ENCODE measurements at places on chromosomes 12 and 14.

DNA sequence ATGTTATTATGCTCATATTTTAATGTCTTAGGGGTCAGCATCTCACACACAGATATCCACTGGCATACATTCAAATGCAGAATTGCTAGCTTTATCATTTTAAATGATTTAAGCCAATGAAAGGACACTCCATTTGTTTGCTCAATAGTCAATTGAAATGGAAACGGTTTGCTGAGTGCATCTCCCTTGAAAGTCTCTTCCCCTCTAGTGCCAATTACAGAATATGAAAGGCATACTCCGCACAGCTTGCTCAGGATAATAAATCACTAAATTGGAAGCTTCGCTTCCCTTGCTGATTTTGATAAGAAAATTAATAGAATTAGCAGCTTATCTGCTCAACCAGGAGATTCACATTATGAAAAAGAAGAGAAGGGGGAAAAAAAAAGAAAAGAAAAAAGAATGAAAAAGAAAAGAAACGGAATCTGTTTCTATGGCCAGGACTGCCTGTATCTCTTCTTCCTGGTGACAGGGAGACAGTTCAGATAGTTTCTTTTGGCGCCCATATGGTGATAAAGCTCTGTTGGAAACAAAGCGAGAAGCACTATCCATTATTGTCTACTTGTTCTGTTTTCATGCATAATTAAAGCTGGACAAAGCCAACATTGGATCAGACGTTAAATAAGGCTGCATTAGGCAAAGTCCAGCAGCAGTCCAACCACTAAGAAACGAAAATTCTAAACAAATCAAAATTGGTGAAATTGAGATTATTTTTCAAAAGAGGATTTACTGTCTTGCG lies 225.0 kb downstream of the GXYLT1 start:
- DNase-seq: no peak

- no peak for DNase-seq
These were observed 22.0 kb downstream of the ANAPC5 start for GRCh38 chr12:121330195-121330594.

- DNase-seq: peak; percentile 79
These were observed 6.4 kb downstream of the ERG28 start for GRCh38 chr14:75654127-75654732.

DNA sequence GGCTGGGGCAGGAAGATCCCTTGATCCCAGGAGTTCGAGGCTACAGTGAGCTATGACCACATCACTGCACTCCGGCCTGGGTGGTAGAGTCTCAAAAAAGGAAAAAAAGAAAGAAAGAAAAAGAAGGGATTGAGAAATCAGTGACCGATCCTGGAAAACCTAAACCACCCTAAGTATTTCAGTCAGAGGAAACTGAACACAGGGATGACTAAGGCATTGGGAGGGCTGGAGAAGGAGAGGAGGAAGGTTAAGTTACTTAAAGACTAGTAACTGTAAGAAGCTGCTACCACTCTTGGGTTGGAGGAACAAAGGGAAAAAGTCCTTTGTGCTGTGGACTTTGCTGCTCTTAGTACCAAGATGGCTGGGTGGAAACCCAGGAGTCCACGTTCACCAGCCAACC lies 10.6 kb downstream of the HHIPL1 start:
- DNase-seq: no peak

GRCh38 chr14:27371209-27371608 lies 773.4 kb upstream of the NOVA1 start:
- no peak for DNase-seq

GRCh38 chr12:53636641-53637040 lies 10.5 kb upstream of the ATF7 start:
- DNase-seq: no peak

DNA sequence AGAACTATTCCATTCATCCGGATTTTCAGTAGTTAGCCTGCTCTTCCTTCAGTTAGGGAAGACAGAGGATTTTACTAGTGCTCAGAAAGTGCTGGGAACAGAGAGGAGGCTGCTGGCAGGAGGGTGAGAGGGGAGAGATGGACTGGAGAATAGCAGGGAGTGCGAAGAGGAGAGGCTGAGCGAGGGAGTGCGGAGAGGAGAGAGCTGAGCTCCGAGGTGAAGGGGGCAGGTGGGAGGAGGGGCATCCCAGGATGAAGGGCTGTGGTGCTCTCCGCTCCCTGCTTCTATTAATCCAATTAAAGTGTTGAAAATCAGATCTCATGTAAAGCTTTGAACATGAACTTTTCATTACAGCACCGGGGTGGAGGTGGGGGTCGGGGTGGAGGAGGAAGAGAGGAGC lies 20.4 kb upstream of the SMOC1 start:
- no peak for DNase-seq

DNA sequence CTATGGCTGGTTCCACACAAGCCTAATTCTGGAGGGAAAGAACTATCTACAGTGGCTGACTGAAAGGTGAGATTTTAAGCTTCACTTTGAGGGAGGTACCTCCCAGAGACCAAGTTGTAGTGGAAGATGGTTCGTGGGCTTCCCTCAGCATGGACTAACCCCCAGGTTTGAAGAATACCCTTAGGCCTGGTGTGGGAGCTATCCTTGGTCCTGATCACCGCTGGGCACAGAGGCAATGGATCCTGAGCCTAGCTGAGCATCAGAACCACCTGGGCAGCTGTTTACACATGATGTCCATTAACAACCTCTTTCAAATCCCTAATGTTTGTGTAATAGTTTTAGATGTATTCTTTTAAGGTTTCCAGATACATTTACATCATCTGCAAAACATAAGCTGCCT lies 10.3 kb downstream of the DAO start:
- no peak for DNase-seq

- DNase-seq: no peak
These were observed 49.0 kb downstream of the HELB start for GRCh38 chr12:66351301-66351700.

DNA sequence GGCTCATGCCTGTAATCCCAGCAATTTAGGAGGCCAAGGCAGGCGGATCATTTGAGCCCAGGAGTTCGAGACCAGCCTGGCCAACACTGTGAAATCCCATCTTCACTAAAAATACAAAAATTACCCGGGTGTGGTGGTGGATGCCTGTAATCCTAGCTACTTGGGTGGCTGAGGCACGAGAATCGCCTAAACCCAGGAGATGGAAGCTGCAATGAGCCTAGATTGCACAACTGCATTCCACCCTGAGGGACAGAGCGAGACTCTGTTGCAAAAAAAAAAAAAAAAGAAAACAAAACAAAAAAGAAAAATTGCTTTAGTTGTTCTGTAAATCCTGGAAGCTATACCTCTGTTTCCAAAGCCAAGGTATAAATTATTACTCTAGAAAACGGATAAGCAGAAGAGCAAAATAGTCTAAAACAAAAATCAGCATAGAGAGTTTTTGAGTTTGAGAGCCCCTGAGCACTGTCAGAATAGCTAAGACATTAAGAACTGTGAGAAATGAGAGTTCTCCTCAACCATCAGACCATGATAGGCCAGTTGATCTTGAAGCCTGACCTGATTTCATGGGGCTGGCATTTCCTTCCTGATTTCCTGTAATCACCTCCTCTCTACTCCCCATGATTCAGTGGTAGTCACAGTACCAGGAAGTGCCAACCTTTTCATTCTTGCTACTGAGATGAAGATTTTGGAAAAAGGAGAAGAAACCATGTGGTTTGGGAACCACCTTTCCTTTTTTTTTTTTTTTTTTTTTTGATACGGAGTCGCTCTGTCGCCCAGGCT lies 31.7 kb downstream of the ATP2A2 start:
- no peak for DNase-seq

DNA sequence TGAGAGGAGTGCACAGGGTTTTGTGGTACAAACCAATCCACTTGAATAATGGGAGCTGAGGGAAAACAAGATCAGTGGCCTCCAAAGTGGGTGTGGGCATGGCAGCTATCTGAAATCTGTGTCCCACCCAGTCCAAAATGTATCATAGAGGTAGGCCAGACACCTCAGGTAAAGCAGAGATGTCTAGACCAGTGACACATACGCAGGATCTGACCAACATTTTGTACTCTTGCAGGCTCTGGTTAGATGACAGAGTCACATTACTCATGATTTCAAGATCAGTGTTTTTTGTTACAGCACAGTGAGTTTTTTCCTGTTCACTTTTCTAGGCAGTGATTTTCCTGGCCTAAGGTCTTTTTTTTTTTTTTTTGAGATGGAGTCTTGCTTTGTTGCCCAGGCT lies 211.8 kb downstream of the PCNX1 start:
- DNase-seq: no peak

DNA sequence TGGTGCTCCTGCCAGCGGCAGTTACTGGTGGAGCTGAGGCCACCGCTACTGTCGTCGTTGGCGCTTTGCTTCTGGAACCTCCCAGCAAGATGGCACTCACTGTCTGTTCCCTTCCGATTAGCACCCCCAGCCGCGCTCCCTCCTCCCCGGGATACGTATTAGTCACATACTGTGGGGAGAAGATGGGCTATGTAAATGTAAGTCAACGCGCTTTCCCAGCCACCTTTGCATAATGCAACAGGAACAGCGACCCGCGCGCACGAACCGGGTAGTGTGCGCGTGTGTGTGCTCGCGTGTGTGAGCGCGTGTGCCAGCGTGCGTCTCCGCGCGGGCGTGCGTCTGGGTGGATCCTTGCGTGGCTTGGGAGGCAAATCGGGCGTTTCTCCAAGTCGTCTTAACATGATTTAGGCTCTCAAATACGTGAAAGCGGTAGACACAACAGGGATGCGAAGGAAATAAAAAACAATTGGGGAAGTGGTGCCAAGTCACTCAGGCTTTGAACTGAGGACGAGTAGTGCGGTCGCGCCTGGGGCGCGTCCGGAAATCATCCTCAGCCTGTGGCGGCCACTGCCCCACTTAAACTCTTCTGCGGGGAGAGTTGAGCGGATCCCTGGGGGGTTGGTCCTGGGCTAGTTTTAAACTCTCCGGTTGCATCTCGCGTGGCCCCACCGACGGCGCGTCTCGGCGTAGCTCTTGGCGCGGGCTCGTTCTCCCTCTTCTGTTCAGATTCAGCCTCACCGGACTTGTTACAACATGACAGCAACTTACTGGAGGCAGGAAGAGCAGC lies 1.8 kb downstream of the FLRT2 start:
- no peak for DNase-seq

- no peak for DNase-seq
These were observed 117.6 kb downstream of the TRMT5 start for GRCh38 chr14:60863249-60863648.

GRCh38 chr12:18165422-18165871 lies 75.5 kb upstream of the RERGL start:
- DNase-seq: no peak

DNA sequence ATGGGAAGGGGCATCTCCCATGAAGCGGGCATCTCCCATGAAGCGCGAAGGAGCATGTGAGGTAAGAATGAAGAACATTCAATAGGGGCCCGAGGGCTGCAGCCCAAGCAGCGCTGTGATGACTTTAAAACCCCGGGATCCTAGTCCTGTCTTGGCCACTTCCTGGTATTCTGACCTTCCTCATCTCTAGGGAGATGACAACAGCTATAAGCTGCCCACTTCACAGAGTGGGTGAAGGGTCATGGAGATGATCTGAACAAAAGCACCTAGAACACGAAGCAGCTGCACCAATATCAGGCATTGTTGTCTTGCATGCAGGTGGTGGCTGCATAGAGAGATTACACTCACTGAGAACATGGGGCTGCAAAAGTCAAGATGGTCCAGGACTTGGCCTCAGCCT lies 64.5 kb downstream of the SPTB start:
- no peak for DNase-seq

DNA sequence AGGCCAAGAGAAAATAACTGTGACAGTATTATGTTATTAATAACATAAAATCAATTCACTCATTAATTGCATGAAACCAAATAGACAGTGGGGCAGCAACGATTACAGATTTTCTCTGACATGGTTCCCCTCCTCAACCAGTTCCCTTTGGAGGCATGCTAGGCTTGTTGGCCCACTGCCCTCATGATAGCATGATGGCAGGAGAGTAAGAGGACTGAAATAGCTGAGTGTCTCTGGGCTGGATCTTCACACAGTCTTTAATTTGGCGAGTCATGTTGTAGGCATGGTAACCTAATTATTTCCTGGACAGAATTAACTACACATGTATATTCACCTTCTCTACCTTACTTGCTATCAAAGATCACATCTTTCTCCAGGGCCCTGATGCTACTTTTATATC lies 266.2 kb upstream of the PELI2 start:
- no peak for DNase-seq

GRCh38 chr14:68268197-68268596 lies 448.6 kb downstream of the RAD51B start:
- DNase-seq: no peak

DNA sequence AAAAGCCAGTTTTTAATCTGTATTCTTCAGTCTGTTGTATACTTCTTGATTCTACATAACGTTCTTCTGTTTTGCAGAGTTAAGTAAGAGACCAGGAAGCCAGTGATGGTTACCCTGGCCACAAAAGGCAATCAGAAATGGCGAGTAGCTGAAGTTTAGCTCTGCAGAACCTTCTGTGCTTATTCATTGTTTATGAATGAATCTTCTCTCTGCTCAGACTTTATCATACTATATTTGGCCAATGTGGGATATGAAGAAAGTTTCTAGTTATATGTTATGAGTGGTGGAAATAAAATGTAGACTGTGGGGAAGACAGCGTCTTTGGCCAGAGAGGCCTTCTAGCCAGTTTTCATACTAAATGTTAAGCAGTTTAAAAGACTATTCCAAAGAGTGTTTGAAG lies 249.9 kb upstream of the RGS6 start:
- no peak for DNase-seq

GRCh38 chr14:92958373-92959188 lies 35.6 kb downstream of the CHGA start:
- DNase-seq: no peak

- no peak for DNase-seq
These were observed 62.7 kb upstream of the OR10AD1 start for GRCh38 chr12:48265777-48266176.

DNA sequence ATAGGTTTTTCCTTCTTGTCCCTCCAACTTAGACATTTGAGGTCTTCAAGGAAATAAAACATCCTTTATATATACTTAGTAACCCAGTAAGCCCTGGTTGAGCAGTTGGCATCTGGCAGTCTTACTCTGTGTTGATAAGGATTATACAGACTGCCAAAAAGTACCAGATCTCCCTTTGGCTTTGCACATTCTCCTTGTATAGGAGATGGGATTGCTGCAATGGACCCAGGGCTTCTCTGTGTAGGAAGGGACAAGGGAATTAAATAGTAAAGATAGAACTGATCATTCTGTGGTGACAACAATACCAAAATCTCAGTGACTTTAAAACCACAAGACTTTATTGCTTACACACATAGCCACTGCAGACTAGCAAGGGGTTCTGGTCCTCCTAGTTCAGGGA lies 180.1 kb upstream of the CCDC196 start:
- DNase-seq: no peak

GRCh38 chr12:1852076-1852475 lies 31.7 kb downstream of the LRTM2 start:
- DNase-seq: no peak

- no peak for DNase-seq
These were observed 2.0 kb downstream of the CRY1 start for GRCh38 chr12:107091381-107091780.

DNA sequence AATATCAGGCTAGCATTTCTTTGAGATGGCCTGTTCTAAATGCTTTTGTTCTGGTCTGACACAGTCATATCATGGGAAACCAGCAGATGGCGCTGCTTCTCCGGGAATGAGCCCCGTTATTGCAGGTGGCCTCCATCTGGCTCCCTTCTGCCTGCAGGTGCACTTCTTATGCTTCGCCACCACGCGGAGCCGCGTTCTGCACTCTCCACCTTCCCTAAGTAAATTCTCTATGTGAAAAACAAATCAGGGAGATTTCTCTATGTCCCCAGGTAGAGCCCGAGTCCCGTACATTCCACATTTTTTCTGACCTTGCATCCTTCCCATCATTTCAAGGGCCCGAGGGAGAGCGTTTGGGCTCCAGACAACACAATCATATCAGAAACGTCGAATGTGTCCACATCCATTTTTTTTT lies 26.2 kb downstream of the GLRX5 start:
- peak; percentile 89 for DNase-seq

- DNase-seq: no peak
These were observed 12.4 kb downstream of the RAP1B start for GRCh38 chr12:68623059-68623458.

All from activated CD4-positive, alpha-beta T cell treated with anti-CD3 and anti-CD28 coated beads, Interleukin-2, amount 50 U/mL, for 24 hours (primary cell).